ENCODE measurements at places on chromosomes 1 and 21. TPM values are rescaled to one million over a fixed set of nuclear protein-coding genes. Genes with fewer than 3 reads are reported as not detected.
A peak's percentile ranks its signal among the peaks of the same experiment; 100 is the strongest.

- peak; percentile 78 for DNase-seq
Measured at GRCh38 chr1:9689971-9690381, 38.4 kb downstream of the PIK3CD start.

GRCh38 chr1:23478896-23479665 is 4.9 kb downstream of the ASAP3 start:
- DNase-seq, result peak; percentile 81

DNA sequence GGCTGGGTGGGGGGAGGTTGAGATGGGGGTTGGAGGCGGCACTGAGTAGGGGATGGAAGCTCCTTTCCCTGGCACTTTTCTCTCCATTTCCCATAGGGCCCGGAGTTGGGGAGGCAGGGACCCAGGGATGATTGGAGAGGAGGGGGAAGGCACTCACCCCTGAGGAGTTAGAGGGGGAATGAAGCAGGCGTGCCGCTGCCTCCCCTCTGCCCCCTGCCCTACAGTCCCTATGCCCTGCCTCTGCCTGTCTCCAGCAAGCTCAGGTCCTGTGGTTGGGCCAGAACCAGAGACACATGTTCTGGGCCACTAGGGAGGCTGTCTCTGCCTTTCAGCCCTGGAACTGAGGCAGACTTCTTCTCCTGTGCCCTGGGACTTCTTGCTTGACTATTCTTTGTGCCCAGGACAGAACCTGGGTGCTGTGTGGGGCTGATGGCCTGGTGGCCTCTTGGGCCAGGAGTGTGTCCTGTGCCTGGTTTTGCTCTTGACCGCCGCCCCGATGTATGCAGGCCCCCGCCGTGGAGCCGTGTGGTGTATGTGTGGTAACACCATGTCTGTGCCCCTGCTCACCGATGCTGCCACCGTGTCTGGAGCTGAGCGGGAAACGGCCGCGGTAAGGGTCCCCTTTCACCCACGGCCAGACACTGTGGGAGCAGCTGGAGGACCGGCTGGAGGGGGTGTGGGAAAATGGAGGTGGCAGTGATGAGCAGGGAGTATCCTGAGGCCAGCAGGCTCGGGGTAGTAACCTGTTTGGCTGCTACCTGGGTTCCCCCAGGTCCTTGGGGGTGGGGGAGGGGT is 1.4 kb downstream of the LYPLA2 start:
- DNase-seq, result peak; percentile 93

- DNase-seq, result no peak
Measured at GRCh38 chr1:172040466-172040865, 199.2 kb downstream of the DNM3 start.

DNA sequence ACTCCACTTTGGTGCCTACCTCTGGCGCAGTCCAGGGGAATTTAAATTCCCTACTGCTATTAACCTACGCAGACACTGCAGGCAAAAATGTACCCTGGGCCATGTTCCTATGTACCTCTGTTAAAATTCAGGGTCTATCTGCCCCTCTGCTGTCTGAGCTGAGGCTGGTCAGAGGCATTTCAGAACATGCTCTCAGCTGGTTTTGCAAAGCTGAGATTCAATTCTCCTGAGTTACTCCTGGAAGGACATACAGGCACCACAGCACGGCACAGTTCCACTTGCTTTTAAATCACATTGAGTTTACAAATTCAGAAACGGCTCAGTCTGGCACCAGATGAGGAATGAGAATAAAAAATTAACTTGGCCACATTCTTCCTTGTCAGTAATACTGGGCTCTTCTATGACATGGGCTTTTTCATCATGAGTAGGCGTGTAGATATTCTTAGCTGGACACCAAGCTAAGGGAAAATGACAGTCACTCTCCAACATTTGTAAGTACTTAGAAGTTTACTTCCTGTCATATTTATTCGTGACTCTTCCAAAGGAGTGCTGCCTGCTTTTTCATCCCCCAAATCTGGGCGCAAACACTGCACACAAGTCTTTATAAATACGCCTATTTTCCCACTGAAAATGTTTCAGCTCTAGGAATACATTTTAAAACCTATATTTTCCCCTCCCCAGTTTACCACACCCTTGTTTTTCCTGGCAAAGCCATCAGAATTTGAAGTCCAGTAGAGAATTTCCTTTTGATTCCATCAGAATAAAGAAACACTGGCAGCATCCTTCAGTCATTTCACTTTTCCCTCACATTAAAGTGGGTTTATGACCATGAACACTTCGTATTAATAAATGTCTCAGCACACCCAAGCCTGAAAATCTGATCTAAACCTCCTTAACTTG is 1.9 kb downstream of the C1orf198 start:
- no peak for DNase-seq

DNA sequence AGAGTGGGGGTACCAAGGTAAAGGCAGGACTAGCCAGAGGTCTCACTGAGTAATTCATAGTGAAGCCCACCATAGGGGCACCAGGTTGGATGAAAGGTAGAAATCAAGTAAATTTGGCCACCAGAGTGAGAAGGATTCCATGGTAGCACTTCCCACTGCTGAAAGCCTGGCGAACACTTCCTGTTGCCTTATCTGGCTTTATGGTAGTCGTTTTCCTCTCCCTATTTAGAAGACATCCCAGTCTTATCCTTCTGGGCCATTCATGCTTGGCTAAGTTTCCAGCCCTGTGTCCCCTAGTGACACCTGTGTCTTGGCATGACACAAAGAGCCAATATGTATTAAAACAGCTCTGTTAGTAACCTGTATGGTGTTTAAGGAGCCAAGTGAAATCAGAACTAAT is 74.3 kb upstream of the SIPA1L2 start:
- no peak for DNase-seq

Gene KDM5B
- total RNA-seq, result 113 TPM

Gene DNASE2B
- not detected for total RNA-seq
